ENCODE measurements at places on chromosomes 12 and 14.

GRCh38 chr12:92019491-92020277 is 126.0 kb downstream of the BTG1 start:
- DNase-seq: no peak

DNA sequence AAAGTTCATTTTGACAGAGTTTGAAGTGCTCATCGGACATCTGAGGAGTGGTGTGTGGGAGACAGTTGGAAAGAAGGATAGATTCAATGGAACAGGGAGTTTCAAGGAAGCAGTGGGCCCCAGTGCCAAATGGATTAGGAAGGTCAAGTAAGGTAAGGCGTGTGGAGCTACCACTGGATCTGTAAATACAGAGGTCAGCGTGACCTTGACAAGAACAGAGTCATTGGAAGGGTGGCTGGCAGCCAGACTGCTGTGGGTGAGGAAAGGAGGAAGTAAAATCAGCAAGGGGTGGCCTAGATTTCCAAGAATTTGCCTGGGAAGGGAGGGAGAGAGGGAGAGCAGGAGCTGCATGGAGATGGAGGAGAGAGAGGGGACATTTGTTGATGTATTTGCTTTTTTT is 68.2 kb upstream of the IGF1 start:
- DNase-seq: no peak

DNA sequence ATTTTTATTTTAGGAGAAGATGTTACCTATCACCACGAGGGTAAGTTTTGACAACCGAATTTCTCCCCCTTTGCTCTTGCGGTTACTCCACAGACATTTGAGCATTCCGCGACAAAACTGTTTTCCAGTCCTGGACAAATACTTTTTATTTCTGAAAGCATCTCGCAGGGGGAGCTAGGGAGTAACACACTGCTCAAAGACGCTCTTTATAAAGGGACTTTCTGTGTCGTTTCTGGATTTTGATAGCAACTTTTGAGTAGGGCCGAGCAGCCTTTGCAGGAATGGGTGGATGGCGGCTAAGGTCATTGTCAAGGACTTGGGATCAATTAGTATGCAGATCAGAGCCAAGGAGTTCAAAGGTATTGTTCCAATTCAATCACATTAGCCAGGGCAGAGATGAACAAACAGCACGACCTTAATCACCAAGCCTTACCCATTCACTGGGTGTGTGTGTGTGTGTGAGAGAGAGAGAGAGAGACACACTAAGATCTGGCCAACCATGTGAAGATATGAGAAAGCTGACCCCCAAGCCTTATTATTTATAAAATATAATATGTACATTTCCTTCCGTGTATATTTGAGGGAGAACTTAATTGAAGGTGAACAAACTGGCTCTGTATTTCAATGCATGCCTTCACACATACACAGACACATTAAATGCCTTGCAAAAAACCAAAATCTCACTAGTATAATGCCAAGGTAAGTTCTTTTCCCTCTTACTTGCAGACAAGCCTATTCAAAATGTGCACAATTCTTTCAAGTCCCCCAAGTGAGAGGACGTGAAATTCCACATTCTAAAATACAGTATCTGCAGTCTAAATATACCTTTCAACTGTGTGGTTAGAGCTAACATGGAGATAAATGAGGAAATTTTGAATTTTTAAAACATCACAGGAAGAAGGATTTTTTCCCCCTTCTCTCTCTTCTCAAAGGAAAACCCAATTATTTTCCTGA is 613.8 kb downstream of the VRK1 start:
- DNase-seq: no peak

DNA sequence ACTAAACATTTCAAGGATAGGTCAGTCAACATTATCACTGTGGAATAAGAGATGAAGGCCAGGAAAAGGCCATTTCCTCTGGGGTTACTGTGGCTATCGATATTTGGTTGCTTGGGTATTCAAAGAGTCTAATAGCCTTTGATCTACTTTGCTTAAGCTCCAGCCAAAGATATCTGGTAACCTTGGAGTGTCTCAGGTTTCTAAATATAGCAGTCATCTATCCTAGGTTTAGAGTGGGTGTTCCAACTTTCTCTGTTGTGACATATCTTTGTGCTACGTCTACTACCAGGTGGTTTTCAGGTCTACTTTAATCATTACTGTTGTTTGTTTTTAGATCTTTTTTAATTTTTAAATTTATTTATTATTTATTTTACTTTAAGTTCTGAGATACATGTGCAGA is 42.4 kb downstream of the RDH12 start:
- DNase-seq: no peak

DNA sequence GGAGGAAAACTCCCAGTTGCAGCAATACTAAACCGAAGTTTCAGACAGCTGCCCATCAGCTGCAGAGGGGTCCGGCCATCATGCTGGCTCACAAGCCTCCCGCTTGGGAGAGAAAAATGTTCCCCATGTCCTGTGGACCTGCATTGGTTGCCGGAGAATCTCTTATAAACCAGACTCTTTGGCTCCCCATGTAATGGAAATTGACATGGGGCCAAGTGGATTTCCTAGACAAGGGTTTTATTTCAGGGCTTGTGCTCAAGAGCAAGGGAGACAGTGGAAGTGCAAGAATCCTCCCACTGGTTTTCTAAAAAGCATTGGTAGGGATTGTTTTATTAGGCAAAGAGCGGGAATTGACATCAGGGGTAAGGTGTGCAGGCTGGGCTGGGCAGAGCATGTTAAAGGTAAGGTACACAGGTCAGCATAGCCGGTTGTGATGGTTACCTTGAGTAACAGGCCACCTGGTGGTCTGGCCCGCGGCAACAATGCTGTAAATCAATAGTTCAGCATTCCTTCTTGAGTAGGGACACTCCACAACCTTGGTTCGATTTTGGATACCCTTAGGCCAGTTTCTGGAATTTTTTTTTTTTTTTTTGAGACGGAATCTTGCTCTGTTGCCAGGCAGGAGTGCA is 135.4 kb downstream of the UNC79 start:
- no peak for DNase-seq

DNA sequence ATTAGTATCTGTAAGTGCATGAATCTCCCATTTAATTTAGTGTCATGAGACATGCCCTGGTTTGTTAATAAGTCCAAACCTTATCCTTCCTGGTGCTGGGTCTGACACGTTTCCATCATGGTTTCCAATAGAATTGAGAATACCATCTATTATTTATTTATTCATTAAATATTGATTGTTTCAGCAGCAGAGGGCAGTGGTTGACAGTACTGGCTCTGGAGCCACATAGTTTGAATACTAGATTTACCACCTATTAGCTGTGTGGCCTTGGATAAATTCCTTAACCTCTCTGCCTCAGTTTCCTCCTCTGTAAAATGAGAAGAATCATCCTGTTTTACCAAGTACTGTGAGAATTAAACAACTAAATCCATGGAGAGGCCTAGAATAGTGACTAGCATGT is 941 bp upstream of the STAB2 start:
- DNase-seq: no peak

DNA sequence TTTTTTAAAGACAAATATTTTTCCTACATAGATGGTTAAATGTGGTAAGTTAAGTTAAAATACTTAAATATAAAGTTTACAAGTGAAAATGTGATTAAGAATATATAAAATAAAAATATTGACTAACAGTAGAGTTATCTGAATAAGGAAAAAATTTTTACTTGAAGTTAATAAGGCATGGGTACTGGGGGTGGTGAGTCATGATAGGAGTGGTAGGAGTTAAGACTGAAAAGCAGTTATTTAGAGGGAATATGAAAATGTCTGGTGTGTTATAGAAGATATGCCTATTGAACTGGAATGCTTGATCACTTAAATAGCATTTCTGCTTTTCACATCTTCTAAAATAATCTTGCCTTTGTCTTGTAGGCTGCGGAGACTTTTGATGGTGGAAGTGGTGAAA is 68.7 kb downstream of the CCDC91 start:
- DNase-seq: no peak

DNA sequence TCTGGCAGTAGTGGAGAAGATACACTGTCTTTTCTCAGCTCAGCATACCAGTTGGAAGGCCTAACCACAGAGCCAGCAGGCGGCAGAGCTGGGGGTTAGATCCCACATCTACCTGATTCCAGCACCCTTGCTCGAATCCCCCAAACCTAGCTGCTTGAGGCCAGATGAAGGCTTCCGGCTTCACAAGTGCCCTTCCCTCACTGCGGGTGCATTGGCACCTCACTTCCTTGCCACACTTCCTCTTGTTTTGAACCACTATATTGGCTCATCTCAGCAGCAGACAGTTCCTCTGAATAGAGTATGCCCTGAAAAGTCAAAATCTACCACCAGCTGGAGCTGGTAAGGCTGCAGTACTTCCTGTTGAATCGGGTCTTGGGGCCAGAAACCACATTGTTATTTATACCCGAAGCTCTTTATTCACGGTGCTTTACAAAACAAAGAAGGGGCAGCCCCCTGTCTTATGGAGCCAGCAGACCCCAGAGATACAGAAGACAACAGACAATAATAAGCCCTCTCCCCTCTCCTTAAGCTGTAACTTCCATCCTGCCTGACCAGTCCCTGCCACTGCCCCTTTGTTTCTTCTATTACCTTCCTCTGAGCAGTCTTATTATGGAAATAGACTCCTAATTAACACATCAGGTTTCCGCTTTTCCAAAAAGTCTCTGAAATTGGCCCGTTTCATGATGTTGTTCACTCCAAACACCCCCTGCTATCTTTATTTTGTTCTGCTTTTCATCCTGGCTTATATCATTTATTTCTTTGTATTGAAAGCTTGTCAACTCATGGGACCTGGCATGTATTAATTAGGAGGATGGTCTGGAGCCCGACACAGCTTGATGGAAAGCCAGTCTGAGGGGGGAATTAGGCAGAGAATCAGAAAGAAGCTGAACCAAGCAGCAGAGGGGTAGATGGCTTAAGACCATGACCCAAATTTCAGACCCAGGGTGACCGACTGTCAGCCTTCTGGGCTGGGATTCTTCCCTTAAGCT is 233.5 kb downstream of the EFCAB11 start:
- DNase-seq: no peak

GRCh38 chr14:82710267-82710841 is 1176.7 kb upstream of the SEL1L start:
- DNase-seq: no peak

GRCh38 chr12:29807129-29807528 is 23.4 kb upstream of the TMTC1 start:
- DNase-seq: no peak

GRCh38 chr14:55482936-55483605 is 42.7 kb upstream of the TBPL2 start:
- no peak for DNase-seq

GRCh38 chr14:101350021-101350420 is 211.3 kb upstream of the DIO3 start:
- DNase-seq: no peak

GRCh38 chr14:63418020-63418419 is 99.3 kb upstream of the GPHB5 start:
- DNase-seq: no peak

GRCh38 chr12:8903646-8904045 is 10.7 kb upstream of the PHC1 start:
- no peak for DNase-seq

DNA sequence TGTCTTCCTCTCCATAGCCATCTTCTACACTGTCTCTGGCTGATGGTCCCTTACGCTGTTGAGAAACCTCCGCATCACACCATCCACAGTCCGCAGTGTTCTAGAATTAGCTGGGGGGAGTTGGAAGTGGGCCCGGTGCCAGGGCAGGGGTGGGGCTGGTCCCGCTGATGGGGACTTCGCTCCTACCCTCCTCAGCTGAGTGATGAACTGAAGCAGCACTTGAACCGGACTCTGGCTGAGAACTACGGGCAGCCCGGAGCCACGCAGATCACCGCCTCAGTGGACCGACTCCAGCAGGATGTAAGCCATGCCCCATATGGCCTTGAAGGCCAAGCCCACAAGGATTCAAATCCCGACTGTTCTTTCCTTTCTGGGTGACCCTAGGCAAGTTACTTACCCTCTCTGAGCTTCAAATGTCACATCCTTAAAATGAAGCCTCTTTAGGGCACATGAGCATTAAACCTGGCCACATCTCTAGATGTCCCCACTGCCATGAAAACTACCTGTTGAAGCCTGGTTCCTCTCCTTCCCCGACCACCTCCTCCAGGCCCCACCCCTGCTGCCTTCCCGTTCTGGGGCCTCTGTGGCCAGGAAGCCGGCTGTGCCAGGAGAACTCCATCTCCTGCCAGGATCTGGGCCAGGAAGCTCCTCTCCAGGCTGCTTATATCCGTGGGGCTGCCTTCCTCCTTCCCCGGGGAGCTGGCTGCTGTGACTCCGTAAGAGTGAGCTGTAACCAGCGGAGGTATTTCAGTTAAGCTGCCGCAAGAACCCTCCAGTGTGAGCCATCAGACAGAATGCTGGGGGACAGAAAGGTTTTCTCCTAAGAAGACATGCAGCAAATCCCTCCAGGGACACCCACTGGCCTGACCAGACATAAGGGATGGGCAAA is 53.1 kb downstream of the TSPAN11 start:
- DNase-seq: no peak

- DNase-seq: no peak
Measured at GRCh38 chr12:26032719-26033241, 74.3 kb downstream of the RASSF8 start.

- DNase-seq: no peak
Measured at GRCh38 chr14:22380571-22381407, 208.2 kb downstream of the DAD1 start.

GRCh38 chr14:94110552-94111181 is at the start of gene IFI27:
Gene IFI27 (plus strand): TSS chr14:94110736.
- DNase-seq: no peak

GRCh38 chr14:29926228-29926627 is 1.4 kb downstream of the PRKD1 start:
- DNase-seq: no peak

- DNase-seq: no peak
Measured at GRCh38 chr12:47422611-47423010, 283.2 kb downstream of the RPAP3 start.

DNA sequence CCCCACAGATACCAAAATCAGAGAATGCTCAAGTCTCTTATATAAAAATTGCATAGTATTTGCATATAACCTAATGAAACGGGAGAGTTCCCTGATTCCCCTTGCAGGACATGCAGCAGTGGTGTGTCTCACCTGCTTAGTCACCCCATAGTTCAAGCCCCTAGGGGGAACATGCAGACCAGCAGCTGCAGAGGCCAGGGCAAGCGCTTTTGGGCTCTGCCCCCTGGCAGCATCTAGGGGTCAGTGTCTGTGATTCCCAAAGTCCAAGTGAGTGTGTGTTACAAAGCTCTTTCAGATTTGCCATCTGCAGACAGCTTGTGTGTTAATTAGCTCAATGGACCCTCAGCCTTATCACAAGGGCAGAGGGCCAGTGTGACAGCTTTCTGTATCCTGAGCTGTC is 110.1 kb downstream of the DNAI7 start:
- DNase-seq: no peak

- no peak for DNase-seq
Measured at GRCh38 chr14:79248126-79248525, 963.2 kb downstream of the DIO2 start.

- no peak for DNase-seq
Measured at GRCh38 chr12:69464428-69464827, 5.8 kb upstream of the FRS2 start.

GRCh38 chr14:98309591-98309990 is 962.4 kb downstream of the BCL11B start:
- DNase-seq: no peak

- no peak for DNase-seq
Measured at GRCh38 chr12:131333621-131334440, 377.1 kb upstream of the SFSWAP start.

GRCh38 chr14:67515386-67516079 is 17.6 kb upstream of the PLEKHH1 start:
- DNase-seq: no peak

GRCh38 chr12:38904537-38905479 is 583 bp downstream of the CPNE8 start:
- DNase-seq: peak; percentile 20

Measured in activated CD4-positive, CD25-positive, alpha-beta regulatory T cell (primary cell).